ENCODE measurements at places on chromosomes 5 and 9.

DNA sequence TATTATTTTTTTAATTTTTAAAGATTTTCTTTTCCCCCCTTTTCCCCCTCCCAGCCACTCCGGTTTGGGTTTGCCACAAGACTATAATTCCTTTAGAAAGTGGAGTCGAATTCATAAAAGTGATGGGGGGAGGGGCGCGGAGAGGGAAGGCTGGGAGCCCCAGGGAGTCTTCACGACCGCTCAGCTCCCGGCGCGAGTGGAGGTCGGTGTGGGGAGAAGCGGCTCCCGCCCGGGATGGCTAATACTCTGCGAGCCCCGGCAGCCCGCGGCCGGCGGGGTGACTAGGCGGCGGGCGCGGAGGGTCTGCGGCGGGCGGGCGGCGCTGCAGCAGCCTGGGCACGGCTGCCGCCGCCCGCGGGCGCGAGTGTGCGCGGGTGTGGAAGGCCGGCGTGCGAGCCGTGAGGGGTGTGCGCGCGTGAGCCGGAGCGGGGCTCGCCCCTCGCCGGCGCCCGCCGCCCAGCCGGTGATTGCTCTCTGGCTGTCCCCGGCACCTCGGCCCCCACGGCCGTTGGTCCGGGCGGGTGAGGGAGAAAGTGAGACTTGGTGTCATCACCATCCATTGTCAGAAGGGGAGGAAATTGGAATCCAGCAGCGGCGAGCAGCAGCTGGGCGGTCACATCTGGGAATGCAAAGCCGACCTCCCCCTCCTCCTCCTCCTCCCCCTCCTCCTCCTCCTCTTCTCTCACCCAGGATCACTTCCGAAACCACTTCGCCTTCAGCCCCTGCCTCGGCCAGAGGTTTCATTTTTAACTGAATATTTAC lies at the start of gene PARP8:
Gene PARP8 (plus strand): TSS at position 377 of the 762 bp plus-strand sequence. CDS start 459 bp downstream, outside the sequence.
- DNase-seq = peak; percentile 29

- no peak for DNase-seq
These were observed 46.6 kb downstream of the RMI1 start for GRCh38 chr9:84027201-84027600.

DNA sequence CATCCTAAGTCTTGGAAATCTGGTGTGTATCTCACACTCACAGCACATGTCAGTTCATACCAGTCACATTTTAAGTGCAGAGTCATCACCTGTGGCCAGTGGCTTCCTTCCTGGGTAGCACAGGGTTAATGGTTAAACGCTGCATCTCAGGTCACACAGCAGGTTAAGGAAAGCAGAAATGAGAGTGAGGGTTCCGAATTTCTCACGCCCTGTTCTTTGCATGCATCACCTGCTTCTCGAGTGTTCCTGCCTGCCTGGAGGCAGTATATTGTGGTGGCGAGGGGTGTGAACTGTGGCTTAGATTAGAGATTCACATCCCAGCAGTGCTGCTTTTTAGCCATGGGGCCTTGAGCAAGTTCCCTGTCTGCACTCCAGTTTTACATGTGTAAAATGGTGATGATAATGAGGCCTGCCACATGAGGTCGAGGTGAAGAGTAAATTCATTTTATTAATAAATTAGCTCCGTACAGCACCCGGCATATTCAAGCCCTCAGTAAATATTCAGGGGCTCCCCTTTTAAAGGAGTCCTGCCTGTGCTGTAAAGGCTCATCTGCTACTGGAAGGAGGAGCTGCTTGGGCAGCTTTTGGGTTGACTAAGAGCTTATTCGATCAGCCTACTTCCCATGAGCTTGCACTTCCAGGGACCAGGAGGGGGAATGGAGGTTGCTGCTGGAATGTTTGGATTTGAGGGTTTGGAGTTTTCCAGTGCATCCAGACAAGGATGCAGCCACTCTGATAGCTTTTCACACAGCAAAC lies 61.1 kb upstream of the SAP30L start:
- no peak for DNase-seq

DNA sequence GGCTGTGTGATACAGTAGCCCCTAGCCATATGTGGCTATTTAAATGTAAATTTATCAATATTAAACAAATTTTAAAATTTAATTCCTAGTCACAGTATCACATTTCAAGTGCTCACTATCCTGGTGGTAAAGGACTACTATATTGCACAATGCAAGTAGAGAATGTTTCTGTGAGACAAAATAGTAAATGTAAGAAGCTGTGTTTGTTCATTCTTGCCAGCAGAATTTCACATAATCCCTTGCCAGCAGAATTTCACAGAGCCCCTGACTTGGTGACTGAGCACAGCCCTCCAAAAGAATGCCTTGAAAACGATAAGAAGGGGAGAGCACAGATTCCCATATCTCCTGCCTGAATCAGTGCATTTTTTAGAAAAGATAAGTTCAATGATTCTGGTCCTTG lies 75.9 kb upstream of the SELENOP start:
- no peak for DNase-seq

GRCh38 chr5:137871571-137871970 lies 3.9 kb downstream of the MYOT start:
- DNase-seq = no peak

DNA sequence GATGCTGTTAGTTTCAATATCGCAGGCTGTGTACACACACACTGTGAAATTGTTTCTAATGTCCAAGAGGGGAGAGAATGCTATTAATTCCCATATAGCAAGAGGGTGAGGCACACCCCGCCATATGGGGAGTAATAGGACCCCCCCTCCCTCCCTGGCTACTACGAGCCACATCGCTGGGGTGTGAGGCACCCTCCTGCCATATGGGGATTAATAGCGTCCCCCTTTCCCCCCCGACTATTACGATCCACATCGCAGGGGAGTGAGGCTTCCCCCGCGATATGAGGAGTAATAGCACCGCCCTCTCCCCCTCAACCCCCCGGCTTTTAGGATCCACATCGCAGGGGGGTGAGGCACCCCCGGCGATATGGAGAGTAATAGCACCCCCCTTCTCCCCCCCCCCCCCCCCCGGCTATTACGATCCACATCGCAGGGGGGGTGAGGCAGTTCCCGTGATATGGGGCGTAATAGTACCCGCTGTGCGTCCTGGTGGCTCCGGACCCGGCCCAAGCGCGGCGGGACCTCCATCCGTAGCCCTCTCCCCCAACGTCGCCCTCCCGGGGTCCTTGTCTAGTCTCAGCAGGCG lies 494 bp upstream of the STK32A start:
- peak; percentile 22 for DNase-seq

GRCh38 chr5:119410448-119411159 lies 41.7 kb upstream of the HSD17B4 start:
- no peak for DNase-seq

- DNase-seq = no peak
These were observed 13.5 kb downstream of the SDHA start for GRCh38 chr5:231661-232060.

Measured in NCI-H1105 treated with DMSO at 0.1 percent for 48 hours (cell line).